Stimulated activated CD4-positive, alpha-beta T cell treated with anti-CD3 and anti-CD28 coated beads, Interleukin-1b, Interleukin-23, amount 100 ng/mL, for 48 hours (primary cell): ENCODE measurements at places on chromosomes 1 and 21.

GRCh38 chr1:89687254-89687653 lies 54.3 kb downstream of the LRRC8C start:
- no peak for DNase-seq

DNA sequence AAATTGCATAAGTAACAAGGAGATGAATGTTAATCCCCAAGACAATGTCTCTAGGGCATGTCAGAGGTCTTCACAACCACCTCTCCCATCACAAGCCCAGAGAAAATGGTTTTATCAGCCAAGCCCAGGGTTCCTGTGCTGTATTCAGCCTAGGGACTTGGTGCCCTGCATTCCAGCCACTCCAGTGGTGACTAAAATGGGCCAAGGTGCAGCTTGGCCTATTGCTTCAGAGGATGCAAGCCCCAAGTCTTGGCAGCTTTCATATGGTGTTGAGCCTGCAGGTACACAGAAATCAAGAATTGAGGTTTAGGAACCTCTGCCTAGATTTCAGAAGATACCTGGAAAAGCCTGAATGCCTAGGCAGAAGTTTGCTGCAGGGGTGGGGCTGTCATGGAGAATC lies 1118.6 kb downstream of the PLA2G4A start:
- no peak for DNase-seq

GRCh38 chr1:208127792-208128529 lies 116.2 kb downstream of the PLXNA2 start:
- DNase-seq = no peak

GRCh38 chr1:94398356-94398755 lies 19.8 kb upstream of the ABCD3 start:
- no peak for DNase-seq

DNA sequence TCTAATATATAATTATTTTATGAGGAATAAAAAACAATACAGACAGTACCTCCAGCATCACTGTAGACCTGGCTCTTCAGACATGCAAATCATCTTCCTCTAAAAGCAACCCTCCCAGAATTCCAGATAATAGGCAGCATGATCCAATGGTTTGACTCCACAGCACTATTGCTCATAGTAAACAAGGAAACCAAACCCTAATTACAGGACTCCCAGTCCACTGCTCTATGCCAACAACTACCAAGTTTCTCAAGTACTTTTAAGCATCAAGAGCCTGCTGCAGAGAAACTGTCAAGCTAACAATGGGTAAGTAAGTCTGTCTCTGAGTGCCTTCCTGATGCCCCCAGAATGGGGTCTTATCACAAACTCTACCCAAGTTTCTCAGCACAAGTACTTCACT lies 57.2 kb downstream of the EYA3 start:
- no peak for DNase-seq
